Small intestine (tissue), 16 donors: ENCODE measurements at places on chromosomes 11 and 22.

GRCh38 chr11:37671321-37671720 lies 1073.3 kb upstream of the RAG2 start:
- no peak for DNase-seq
- no peaks in the 10 kb centered on the region for H3K36me3 ChIP-seq
- no peak overlapping the region for H3K27ac ChIP-seq

GRCh38 chr11:45141171-45141570 lies 5.3 kb upstream of the PRDM11 start:
- H3K36me3 ChIP-seq, result no peaks in the 10 kb centered on the region
- H3K27me3 ChIP-seq, result peaks cover 13% of the 10 kb centered on the region
- no peak for DNase-seq

DNA sequence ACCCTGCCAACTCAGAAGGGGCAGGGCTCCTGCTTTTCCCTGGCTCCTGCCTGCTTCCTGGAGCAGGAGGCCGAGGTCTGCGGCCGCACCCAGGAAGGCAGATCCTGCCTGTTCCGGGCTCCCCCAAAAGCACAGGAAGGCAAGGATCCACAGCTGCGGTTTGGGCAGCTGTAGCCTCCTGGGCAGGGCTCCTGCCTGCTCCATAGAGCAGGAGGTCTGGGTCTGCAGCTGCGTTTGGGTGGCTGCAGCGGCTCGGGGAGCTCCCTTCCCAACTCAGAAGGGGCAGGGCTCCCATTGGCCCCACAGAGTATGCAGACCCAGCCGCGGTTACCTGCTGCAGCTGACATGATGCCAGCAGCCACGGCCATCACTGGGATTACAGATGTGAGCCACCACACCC lies 5.5 kb downstream of the UPK2 start:
- peak; percentile 50 for DNase-seq
- H3K36me3 ChIP-seq, result no peaks in the 10 kb centered on the region
- H3K4me1 ChIP-seq, result no peaks in the 10 kb centered on the region
- H3K27me3 ChIP-seq, result peaks cover 3% of the 10 kb centered on the region
- no peak overlapping the region for H3K4me3 ChIP-seq
- H3K27ac ChIP-seq, result no peak overlapping the region

- no peaks in the 10 kb centered on the region for H3K4me1 ChIP-seq
- DNase-seq, result no peak
- no peaks in the 10 kb centered on the region for H3K27me3 ChIP-seq
- H3K4me3 ChIP-seq, result no peak overlapping the region
- H3K27ac ChIP-seq, result no peak overlapping the region
Observed at GRCh38 chr11:37929100-37929653, 1331.1 kb upstream of the RAG2 start.

DNA sequence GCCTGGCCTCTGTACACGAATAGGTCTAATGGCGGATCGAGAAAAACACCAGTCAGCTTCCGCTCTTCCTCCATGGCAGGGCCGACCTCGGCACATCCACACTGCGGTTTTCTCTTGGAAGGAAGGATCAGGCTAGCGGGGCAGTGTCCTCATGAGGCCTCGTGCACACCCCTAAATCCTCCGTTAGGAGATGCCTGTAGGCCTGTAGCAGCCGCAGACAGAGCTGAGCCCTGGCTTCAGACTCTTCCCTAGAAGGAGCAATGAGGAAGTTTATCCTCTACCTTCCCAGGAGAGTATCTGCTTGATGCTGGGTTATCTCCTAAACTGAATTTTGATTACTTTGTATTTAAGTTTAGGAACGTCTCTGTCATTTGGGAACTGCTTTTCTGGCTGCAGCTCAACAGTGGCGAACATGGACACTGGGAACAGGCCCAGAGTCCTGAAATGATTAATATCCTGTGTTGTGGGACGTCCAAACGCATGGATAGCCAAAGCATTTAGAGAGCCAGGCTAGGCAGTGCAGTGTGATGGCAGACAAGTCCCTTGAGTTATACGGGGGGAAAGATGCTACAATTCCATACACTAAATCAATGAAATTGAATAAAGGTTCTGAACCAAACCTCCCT lies 16.5 kb upstream of the BMAL1 start:
- H3K36me3 ChIP-seq, result no peaks in the 10 kb centered on the region
- H3K4me1 ChIP-seq, result peaks cover 10% of the 10 kb centered on the region
- H3K27ac ChIP-seq, result no peak overlapping the region
- no peak overlapping the region for H3K4me3 ChIP-seq

- no peaks in the 10 kb centered on the region for H3K4me1 ChIP-seq
- peaks cover 2% of the 10 kb centered on the region for H3K27me3 ChIP-seq
- H3K36me3 ChIP-seq, result no peaks in the 10 kb centered on the region
- H3K27ac ChIP-seq, result no peak overlapping the region
- H3K4me3 ChIP-seq, result no peak overlapping the region
Observed at GRCh38 chr11:11081776-11082175, 223.9 kb upstream of the ZBED5 start.

- H3K4me1 ChIP-seq, result no peaks in the 10 kb centered on the region
- H3K27me3 ChIP-seq, result no peaks in the 10 kb centered on the region
- no peak for DNase-seq
- no peak overlapping the region for H3K4me3 ChIP-seq
- H3K27ac ChIP-seq, result no peak overlapping the region
Observed at GRCh38 chr22:50734343-50734771, 3.6 kb upstream of the ACR start.

DNA sequence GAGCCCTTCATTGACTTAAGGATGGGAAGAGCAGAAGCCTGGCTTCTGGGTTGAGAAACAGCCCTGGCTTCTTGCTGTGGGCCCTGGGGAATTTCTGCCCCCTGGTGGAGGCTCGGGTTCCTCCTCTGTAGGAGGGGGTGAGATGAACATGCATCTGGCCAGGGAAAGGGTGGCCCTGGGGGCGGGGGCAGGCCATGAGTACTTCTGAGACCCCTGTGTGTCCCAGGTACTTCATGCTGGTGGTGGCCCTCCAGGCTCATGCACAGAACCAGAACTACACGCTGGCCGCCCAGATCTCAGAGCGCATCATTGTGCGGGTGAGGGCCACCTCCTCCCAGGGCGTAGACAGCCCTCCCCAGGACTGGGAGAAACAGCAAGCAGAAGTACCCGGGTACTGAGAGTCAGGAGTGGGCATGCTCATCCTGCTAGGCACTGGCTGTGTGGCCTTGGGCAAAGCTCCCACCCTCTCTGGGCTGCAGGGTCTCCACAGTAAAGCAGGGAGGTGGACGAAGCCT lies 15.8 kb downstream of the TMEM258 start:
- H3K27ac ChIP-seq, result no peak overlapping the region
- no peaks in the 10 kb centered on the region for H3K4me1 ChIP-seq
- H3K4me3 ChIP-seq, result no peak overlapping the region
- H3K27me3 ChIP-seq, result peaks cover 3% of the 10 kb centered on the region
- H3K36me3 ChIP-seq, result peaks cover 94% of the 10 kb centered on the region

- H3K4me1 ChIP-seq, result no peaks in the 10 kb centered on the region
- peaks cover 81% of the 10 kb centered on the region for H3K36me3 ChIP-seq
- no peak for DNase-seq
- no peak overlapping the region for H3K4me3 ChIP-seq
Observed at GRCh38 chr11:69646493-69647389, 5.8 kb downstream of the CCND1 start.

DNA sequence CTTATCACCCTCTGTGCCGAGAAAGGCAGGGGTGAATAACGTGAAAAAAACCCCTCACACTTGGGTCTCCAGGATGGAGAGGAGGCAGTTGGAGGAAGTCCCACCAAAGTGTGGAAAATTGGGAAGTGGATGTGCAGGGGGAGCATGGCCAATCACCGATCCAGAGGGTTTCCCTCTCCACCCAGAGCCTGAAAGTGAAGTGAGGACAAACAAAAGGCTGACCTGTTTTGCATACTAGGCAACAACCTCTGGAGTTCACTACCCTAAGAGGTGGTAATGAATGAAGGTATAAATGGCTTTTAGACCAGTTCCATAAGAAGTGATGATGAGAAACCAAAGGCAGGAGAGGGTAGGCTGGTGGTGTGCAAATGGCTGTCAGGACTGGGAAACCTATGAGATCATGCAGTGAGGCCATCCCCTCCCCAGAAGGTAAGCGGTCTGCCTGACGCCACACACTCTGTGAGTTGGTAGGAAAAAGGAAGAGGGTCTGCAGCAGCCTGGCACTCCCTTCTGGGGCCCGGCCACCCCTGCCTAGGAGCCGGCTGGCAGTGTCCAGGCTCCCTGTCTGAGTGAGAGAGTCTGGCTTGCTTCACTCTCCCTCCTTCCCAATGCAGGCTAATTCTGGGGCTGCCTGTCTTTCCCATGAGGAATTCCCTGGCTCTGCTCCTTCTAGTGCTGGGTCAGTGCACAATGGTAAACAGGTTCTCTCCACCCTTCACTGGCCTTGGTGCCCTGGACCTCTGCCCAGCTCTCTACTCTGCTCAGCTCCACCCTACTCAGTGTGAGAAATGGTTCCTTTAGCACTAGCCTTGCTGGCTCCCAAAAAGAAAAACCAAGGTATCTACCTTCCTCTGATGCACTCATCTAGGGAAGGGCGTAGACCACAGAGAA lies 15.6 kb downstream of the TBC1D10A start:
- H3K27ac ChIP-seq, result no peak overlapping the region
- no peaks in the 10 kb centered on the region for H3K36me3 ChIP-seq
- DNase-seq, result peak; percentile 42
- H3K4me3 ChIP-seq, result no peak overlapping the region
- H3K27me3 ChIP-seq, result no peaks in the 10 kb centered on the region

DNA sequence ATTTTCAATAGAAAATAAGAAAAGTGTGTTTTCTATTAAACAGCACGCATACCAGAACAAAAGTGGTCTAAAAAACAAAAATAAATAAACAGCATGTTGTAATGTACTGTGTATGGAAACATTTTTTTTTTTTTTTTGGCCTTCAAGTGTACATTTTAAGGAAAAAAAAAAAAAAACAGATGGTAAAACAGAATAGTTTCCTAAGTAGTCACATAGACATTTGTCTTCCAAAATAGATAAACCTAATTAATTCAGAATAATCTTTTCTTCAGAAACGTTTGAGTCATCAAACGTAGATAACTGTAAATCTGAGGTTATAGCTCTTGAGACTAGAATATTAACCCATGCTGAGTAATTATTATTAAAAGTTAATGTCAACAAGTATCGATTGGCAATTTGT lies 396 bp upstream of the CFAP300 start:
- no peak for DNase-seq
- H3K27ac ChIP-seq, result no peak overlapping the region
- peak overlapping the region; percentile 60 for H3K4me3 ChIP-seq
- H3K27me3 ChIP-seq, result peaks cover 9% of the 10 kb centered on the region
- no peaks in the 10 kb centered on the region for H3K4me1 ChIP-seq

- H3K4me1 ChIP-seq, result no peaks in the 10 kb centered on the region
- no peak overlapping the region for H3K27ac ChIP-seq
- no peak for DNase-seq
- H3K4me3 ChIP-seq, result no peak overlapping the region
- H3K36me3 ChIP-seq, result peaks cover 2% of the 10 kb centered on the region
- no peaks in the 10 kb centered on the region for H3K27me3 ChIP-seq
Observed at GRCh38 chr22:24393012-24393559, 34.3 kb upstream of the ADORA2A start.

DNA sequence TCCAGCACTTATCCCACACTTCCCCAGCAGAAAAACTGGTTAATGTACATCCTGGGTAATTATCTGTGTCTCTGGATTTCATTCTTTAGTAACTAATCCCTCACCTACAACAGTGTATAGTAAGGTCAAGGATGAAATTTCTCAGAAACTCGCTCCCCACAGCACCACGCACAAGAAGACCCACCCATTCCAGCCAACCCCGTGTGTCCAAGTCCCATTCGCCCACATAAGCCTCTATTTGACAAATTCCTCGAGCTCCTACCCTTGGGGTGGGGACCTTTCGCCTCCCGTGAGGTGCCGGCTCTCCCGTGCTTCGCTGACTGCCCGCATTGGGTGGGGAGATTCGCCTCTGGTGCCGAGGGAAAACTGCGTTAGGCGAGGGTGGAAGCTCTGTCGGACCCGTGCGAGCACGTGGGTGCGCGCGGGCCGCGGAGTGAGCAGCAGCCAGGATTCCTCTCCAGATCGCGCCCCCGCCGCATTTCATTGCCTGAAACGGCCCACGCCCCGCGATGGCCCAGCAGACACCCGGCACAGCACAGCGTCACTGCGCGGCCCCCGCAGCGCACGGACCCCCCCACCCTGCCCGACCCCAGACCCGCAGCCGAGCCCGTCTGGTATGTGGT lies 866 bp downstream of the EXPH5 start:
- H3K4me3 ChIP-seq, result peak overlapping the region; percentile 70
- DNase-seq, result peak; percentile 29
- no peaks in the 10 kb centered on the region for H3K36me3 ChIP-seq
- no peak overlapping the region for H3K27ac ChIP-seq

DNA sequence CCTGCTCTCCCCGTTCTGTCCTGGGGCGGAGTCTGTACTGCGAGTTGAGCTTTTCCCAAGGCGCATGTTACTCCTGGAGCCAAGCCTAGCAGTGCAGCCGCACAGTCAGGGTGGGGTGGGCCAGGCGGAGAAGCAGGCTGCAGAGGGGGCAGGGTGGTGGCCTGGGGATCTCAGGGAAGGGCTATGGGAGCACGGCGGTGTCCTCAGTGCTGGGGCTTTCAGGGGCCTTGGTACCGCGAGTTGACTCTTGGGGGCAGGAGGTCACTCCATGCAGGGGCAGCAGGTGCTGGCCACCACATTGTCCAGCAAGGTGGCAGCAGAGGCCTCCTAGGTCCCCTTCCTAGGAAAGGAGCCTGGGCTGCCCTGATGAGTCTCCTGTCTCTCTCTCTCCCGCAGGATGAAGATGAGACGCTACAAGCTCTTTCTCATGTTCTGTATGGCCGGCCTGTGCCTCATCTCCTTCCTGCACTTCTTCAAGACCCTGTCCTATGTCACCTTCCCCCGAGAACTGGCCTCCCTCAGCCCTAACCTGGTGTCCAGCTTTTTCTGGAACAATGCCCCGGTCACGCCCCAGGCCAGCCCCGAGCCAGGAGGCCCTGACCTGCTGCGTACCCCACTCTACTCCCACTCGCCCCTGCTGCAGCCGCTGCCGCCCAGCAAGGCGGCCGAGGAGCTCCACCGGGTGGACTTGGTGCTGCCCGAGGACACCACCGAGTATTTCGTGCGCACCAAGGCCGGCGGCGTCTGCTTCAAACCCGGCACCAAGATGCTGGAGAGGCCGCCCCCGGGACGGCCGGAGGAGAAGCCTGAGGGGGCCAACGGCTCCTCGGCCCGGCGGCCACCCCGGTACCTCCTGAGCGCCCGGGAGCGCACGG lies 14.9 kb upstream of the MIEF1 start:
- no peaks in the 10 kb centered on the region for H3K27me3 ChIP-seq
- H3K27ac ChIP-seq, result no peak overlapping the region
- H3K36me3 ChIP-seq, result peaks cover 4% of the 10 kb centered on the region
- H3K4me1 ChIP-seq, result no peaks in the 10 kb centered on the region

- peak overlapping the region; percentile 91 for H3K27ac ChIP-seq
- DNase-seq, result no peak
- no peak overlapping the region for H3K4me3 ChIP-seq
- H3K4me1 ChIP-seq, result peaks cover 60% of the 10 kb centered on the region
- H3K27me3 ChIP-seq, result no peaks in the 10 kb centered on the region
Observed at GRCh38 chr11:75344186-75344585, 7.3 kb downstream of the ARRB1 start.
